ENCODE measurements at places on chromosomes 3 and 15. TPM values are rescaled to one million over a fixed set of nuclear protein-coding genes. Genes with fewer than 3 reads are reported as not detected.

The APBA2 gene
- total RNA-seq: 6.4 TPM

The NTRK3 gene
- 0.78 TPM for total RNA-seq

The LRTM1 gene
- not detected for total RNA-seq

The CIB2 gene
- total RNA-seq: 2.0 TPM

The KLF13 gene
- total RNA-seq: 134 TPM

The CADM2 gene
- total RNA-seq: not detected

The GPR160 gene
- total RNA-seq: 5.7 TPM

The SLC12A8 gene
- 1.00 TPM for total RNA-seq

The SCAMP5 gene
- total RNA-seq: 0.19 TPM

The GRM2 gene
- 0.29 TPM for total RNA-seq

The SLC27A2 gene
- 24.3 TPM for total RNA-seq

The CPLX3 gene
- total RNA-seq: not detected

The CP gene
- not detected for total RNA-seq

The CYP1A2 gene
- not detected for total RNA-seq
